Type B pancreatic cell (in vitro differentiated cells): ENCODE measurements at places on chromosomes 2 and 18. TPM values are rescaled to one million over a fixed set of nuclear protein-coding genes. Genes with fewer than 3 reads are reported as not detected.

The KLHL14 gene
- total RNA-seq, result 0.81 and 6.1 TPM in 2 replicates

The RNF125 gene
- 0.94 and 1.8 TPM in 2 replicates for total RNA-seq

The FLACC1 gene
- total RNA-seq, result 0.48 and 1.4 TPM in 2 replicates

The KCNG2 gene
- 0.29 TPM in 1 of 2 replicates, not detected in the other for total RNA-seq

The POU3F3 gene
- total RNA-seq, result 0.14 and 2.1 TPM in 2 replicates

The SCYGR4 gene
- total RNA-seq, result not detected in 2 replicates

The CXCR1 gene
- total RNA-seq, result not detected in 2 replicates

The ECEL1 gene
- total RNA-seq, result 7.8 and 9.6 TPM in 2 replicates

The MC5R gene
- total RNA-seq, result not detected in 2 replicates

The ANKMY1 gene
- total RNA-seq, result 13.4 and 16.8 TPM in 2 replicates

The ZDBF2 gene
- total RNA-seq, result 28.3 and 35.1 TPM in 2 replicates

The SPP2 gene
- total RNA-seq, result not detected in 2 replicates

The EVX2 gene
- total RNA-seq, result 0.10 TPM in 1 of 2 replicates, not detected in the other

The CELF4 gene
- 8.4 and 9.2 TPM in 2 replicates for total RNA-seq

The STAT4 gene
- total RNA-seq, result 2.1 TPM in 2 replicates

The D2HGDH gene
- 17.3 and 36.0 TPM in 2 replicates for total RNA-seq

The GCG gene
- total RNA-seq, result 4,376 and 4,649 TPM in 2 replicates

The MDH1B gene
- total RNA-seq, result 0.64 and 4.7 TPM in 2 replicates

The DGKD gene
- 32.2 and 72.5 TPM in 2 replicates for total RNA-seq

The ANO7 gene
- total RNA-seq, result 1.7 and 3.3 TPM in 2 replicates

The GULP1 gene
- total RNA-seq, result 26.3 and 49.0 TPM in 2 replicates

The APOB gene
- 19.6 and 70.3 TPM in 2 replicates for total RNA-seq

The RBKS gene
- total RNA-seq, result 2.6 and 3.2 TPM in 2 replicates

The EFHD1 gene
- total RNA-seq, result 2.5 and 6.0 TPM in 2 replicates

The FOXD4L1 gene
- total RNA-seq, result 0.48 TPM in 1 of 2 replicates, not detected in the other

The MOGAT1 gene
- 0.45 TPM in 1 of 2 replicates, not detected in the other for total RNA-seq

The SH3YL1 gene
- 61.4 and 110 TPM in 2 replicates for total RNA-seq

The TGFA gene
- total RNA-seq, result 6.8 and 21.0 TPM in 2 replicates

The GREB1 gene
- 7.5 and 50.5 TPM in 2 replicates for total RNA-seq

The CSRNP3 gene
- total RNA-seq, result 7.1 and 18.4 TPM in 2 replicates

The NAPG gene
- total RNA-seq, result 22.7 and 28.1 TPM in 2 replicates

The SERPINB3 gene
- total RNA-seq, result 0.86 and 0.94 TPM in 2 replicates

The CFAP210 gene
- total RNA-seq, result 0.19 and 1.4 TPM in 2 replicates

The ALPG gene
- 0.14 and 0.88 TPM in 2 replicates for total RNA-seq
